Ovary (tissue), 10 donors: ENCODE measurements at places on chromosomes 5 and 9.

DNA sequence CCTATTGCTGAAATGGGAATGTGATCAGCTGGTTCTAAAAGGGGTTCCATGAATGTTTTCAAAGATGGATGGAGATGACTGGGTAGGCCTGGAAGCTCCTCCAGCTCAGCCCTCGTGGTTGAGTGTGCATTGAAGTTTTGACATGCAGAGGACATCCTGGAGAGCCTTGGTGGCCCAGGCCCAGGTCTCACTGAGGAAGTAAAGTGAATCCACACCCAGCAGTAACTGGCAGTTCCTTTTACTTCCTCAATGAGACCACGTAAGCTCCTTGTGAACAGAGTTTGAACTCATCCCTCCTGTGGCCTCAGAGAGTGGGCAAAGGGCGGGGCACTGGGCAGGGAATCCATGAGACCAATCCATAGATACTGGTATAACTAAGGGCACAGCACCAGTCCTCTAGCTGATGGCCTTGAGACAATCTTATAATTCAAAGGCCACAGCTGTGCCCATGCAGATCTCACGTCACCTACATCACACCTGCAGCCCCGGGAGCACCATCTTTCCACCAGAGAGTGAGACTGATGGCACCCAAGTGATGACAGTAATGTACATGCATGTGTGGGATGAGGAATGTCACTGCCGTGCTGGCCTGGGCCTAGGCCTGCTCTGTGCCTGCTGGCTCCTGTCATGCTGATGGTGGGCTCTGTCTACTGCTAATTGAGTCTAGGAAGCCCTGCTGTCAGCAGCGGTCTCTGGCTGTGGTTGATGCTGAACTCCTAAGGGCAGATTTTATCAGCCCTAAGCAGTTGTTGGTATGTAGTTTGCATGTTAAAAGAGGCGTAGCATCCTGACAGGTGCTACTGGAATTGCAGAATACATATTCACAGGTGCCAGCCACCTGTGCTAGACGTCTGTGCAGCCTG, 257.8 kb downstream of the FSTL4 start:
- no peak for DNase-seq

DNA sequence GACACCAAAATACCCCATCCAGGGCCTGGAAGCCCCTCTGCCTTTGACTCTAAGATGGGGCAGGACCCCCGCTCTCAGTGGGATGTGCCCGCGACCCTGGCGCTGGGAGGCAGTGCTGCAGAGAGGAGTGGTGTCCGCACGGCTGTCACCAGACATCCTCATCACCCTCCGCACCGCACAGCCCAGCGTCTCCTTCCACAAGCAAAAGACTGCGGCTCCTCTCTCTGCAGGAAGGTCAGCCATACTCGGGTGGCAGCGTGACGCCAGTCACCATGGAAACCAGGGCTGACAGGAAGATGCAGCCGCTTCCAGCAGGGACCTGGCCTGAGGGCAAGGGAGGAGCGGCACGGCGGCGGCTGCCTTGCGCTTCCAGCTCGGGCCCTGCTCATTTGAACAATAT, 17.1 kb upstream of the SLC6A3 start:
- no peak for DNase-seq

GRCh38 chr9:131856105-131856504, 116.2 kb upstream of the RAPGEF1 start:
- DNase-seq = no peak

GRCh38 chr9:70802206-70802605, 319.2 kb downstream of the TRPM3 start:
- no peak for DNase-seq

DNA sequence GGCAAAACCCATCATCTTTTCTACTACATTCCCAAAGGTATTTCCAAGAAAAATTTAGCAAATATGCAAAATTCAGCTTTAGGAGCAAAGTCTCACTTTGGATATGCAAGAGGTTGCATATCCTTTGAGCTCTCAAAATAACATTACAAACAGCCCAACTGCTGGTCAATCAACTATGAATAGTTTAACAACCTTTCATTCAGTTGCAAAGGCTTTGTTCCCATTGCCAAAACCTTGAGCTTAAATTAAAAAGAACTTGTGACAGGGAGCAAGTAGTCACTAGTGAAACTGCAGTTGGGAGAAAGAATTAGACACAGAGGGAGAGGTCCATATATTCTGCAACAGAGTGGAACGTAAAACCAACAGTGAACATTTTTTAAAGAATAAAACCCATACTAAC, 8.8 kb downstream of the ZNF608 start:
- DNase-seq = no peak

DNA sequence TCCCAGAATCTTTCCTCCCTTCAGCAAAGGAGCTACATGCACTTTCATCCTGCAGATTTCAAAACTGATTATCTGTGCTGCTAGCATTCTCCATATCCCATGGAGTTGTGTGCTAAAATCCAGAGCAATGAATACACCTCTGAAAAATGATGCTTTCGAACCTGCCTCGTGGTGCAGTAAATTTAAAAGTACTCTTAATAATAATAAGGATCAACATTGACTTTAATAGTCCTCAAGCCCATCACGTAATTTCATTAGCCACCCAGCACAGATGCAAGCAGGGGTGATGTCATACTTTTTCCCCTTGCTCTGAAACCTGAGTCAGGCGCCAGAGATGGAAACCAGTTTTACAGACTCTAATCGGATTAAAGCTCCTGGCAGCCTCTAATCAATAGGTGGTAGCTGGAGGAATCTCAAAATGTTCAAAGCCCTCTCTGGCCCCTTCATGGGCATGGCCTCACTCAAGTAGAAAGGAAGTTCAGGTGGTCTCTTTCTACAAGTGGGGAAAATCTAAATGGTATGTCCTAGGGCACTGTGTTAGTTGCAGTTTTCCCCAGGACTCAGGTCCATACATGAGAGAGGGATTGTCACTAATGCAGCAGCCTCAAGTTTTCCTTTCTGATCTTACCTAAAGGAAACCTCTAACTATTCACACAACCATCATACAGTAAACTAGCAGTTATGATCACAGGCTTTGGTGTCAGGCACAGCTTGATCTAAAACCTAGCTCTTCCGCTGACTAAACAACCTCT, 221.6 kb upstream of the SLC30A5 start:
- DNase-seq = no peak

GRCh38 chr5:88887342-88887741, 4.4 kb upstream of the MEF2C start:
- no peak for DNase-seq

- DNase-seq = no peak
Observed at GRCh38 chr9:31347082-31347617, 1037.3 kb upstream of the ACO1 start.

DNA sequence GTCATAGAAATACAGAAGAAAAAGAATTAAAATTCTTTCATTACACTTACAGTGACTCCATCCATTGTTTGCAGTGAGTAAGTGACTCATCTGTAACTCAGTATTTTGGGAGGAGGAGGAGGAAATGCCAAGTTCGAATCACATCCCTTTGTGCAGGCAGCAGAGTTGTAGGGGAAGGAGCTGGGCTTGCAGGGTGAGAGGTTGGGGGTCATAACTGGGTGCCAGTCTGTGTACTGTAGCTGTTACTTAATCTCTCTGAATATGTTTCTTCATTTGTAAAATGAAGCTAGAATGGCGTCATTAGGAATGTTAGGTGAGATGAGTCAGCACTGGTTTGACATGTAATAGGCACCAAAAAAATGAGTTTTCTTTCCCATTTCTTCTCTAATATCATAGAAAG, 235.7 kb upstream of the ADAMTSL1 start:
- DNase-seq = no peak

DNA sequence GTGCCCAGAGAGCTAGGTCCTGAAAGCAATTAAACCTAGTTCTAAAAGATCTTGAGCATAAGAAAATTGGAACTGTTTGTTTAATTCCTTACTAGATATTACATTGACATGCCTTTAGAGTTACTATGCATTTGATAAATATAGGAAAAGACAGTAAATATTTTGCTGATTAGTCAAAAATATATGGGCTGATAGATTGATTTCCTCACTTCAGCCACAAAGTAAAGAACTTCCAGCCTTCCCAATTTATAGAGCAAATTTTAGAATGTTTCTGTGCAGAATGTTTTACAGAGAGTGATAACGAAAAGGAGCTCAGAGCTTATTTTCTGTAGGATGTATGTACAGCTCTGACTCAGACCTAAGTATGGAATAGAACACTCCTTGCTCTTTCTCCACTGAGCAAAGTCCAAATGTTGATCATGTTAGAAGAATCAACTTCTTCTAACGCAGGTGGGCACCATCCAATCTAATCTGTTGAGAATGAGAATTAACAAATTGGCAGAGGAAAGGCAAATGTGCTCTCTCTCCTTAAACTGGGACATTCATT, 72.9 kb upstream of the PAM start:
- no peak for DNase-seq

- DNase-seq = no peak
Observed at GRCh38 chr5:178180141-178180863, 6.9 kb downstream of the GMCL2 start.

DNA sequence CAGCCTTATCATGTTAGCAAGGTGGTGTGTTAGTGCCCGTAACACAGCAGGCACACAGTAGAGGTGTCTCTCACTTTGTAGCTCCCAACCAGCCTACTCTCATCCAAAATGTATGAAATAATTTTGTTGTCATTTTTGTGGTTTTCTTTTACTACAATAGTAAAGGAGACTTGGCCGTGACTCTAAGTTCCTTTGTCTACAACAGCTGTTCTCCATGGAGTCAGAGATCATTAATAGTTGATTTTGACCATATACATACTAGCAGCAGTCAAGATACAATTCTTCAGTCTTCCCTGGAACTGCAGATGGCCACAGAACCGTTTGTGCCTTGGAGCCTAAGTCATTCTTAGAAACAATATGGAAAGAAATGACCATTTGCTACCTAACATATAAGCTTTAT, 567.1 kb downstream of the TLR4 start:
- DNase-seq = no peak

DNA sequence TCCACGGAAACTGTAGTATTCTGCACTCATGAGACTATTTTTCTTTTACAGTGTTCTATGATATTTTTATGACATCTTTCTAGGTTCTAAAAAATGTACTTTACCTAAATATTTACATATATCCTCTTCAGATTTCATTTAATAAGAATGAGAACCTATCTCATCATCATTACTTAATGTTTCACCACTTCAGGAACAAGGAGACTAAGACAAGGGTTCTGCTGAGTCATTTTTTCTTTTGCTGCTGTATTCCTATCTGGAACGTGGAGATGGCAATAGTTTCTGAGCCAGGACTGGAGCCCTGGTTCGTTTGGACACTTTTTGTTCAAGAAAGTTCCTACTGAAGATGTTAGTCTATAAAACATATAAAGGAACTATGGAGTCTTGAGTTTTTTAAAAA, 258.2 kb upstream of the MAP3K1 start:
- DNase-seq = no peak

GRCh38 chr9:7186175-7186574, 428.4 kb downstream of the KDM4C start:
- no peak for DNase-seq
